T follicular helper cell (primary cell): ENCODE measurements at places on chromosomes 1 and 21.

GRCh38 chr1:200373811-200374231 is 36.0 kb downstream of the ZNF281 start:
- DNase-seq: no peak

DNA sequence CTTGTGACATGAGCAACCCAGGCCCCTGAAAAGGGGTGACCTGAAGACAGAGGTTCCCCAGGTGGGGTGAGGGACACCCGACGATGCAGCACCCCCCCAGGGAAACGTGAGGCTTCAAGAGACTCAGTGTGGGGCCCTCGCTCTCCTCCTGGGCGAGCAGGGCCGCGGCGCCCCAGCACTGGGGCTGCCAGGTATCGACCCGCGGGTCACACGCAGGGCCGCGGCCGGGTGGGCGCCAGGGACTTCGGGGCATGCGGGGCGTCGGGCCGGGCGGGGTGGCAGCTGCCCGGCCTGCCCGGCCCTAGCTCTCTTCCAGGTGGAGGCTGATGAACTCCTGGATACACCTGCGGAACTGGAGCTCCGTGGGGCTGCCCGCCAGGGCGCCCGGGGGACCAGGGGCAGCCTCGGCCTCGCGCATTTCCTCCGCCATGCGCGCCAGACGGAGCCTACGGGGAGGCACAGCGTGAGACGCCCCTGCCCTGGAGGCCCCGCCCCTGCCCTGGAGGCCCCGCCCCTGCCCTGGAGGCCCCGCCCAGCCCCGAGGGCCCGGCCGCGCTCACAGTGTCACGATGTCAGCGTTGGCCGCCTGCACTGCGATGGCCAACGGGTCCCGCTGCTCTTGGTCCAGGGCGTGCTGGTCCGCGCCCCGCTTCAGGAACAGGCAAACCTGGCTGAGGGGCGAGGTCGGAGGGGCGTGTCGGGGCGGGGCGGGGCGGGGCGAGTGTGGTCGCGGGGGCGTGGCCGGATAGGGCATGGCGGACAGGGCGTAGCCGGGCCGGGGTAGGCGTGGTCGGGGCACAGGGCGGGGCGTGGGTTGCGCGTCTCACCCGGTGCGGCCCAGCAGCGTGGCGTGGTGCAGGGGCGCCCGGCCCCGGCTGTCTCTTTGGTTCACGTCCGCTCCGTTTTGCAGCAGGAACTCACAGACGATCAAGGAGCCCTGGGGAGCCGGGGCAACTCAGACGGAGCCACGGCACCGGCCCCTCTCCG is 13.3 kb downstream of the SCNN1D start:
- no peak for DNase-seq

DNA sequence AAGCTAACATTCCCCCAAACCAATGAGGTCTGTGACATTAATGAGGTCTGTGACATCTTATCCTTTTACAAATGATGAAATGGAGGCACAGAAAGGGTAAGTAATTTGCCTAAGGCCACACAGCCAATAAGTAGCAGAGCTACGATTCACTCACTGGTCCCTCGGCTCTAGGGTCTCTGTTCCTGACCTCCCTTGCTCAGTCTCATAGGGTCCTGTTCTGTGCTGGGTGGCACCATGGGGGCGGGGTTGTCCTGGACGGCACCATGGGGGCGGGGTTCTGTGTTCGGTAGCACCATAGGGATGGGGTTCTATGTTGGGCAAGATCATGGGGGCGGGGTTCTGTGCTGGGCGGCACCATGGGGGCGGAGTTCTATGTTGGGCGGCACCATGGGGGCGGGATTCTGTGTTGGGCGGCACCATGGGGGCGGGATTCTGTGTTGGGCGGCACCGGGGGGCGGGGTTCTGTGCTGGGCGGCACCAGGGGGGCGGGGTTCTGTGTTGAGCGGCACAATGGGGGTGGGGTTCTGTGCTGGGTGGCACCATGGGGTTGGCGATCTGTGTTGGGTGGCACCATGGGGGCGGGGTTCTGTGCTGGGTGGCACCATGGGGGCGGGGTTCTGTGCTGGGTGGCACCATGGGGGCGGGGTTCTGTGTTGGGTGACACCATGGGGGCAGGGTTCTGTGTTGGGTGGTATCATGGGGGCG is 55.6 kb downstream of the CLSTN1 start:
- DNase-seq: no peak

DNA sequence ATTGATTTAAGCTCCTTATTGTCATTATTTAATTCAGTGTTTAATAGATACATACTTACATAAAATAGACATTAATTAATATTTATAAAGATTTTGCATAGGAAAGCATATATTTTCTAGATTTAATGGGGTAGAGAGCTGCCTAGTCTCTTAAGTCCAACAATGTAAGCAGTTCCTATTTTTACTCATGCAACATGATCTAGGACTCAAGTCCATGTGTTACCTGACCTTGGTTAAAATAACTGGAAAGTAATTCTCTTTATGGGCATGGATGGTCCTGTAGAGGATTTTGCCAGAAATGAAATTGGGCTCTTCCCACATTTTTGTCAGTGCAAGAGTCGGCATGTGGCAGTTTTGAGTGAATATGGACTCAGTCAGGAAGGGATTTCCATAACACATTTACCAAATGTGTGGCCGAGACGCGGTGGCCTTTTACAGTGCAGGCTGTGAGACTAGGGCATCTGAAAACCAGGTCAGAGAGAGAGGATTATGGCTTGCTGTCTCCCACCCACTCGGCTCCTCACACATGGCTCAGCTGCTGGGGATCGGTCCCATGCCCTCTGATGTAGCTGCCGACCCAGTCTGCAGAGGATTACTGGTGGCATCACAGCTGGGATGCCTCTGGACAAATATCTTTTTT is 6.2 kb upstream of the KIF1B start:
- DNase-seq: no peak

- no peak for DNase-seq
Measured at GRCh38 chr1:16095447-16095846, 22.0 kb upstream of the FAM131C start.

- no peak for DNase-seq
Measured at GRCh38 chr1:193417945-193418744, 231.7 kb upstream of the B3GALT2 start.

DNA sequence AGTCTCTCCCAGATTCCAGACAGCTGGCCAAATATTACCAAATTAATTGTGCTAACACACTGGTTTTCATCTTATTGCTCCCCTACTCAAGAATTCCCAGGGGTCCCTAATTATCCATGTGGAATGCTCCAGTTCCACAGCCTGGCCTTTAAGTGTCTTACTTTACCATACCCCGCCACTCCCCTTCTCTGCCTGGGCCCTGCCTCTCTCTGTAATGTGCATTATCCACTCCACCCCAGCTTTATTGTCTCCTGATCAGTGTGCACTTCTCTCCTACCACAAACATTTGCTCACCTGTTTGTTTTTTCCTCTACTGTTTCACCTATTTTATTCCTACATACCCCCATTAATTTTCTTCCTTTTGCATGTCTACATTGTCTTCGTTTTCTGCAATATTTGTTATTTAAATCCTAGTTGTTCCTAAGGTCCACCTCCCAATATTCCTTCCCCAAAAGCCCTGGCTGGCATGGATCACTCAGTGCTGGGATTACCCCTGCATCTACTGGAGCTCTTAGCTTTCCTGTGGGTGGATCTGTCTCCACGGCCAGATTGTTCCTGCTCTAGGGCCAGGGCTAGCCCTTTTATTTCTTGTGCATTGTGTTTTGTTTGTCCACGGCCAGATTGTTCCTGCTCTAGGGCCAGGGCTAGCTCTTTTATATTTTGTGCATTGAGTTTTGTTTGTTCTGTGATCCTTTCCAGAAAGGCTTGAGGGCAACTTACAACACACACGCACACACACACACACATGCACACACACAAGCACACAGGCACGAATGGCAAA is 33.4 kb upstream of the ATP1B1 start:
- DNase-seq: no peak

DNA sequence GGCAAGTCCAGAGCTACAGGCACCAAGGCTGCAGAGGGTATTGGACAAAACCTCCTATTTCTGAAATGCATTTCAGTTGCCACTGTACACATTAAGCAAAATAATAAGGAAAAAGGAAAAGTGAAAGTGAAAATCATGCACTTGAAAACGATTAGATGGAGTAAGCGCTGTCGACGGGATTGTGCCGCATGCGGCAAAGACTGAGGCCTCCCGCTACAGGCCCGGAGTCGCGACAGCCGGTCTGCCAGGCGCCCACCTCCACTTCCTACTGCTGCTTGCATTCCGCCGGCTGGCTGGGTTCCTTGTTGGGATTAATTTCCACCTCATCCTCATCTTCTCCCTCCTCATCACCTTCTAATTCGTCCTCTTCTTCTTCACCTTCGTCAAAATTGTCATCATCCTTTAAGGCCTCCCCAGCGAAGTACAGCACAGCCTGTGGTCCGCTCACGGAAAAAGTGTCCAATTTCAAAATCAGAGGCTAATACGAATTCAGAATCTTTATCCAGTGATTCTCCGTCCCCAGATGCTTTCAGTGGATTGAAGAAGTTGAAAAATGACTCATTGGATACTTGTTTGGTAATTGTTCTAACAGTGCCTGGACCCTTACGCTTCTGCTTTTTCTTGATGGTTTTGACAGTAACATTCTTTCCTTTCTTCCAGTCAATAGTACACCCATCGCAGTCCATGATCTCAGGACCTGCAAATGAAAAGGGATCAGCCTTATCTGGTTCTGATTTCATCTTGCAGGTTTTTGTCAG is 38.0 kb downstream of the CD58 start:
- no peak for DNase-seq

DNA sequence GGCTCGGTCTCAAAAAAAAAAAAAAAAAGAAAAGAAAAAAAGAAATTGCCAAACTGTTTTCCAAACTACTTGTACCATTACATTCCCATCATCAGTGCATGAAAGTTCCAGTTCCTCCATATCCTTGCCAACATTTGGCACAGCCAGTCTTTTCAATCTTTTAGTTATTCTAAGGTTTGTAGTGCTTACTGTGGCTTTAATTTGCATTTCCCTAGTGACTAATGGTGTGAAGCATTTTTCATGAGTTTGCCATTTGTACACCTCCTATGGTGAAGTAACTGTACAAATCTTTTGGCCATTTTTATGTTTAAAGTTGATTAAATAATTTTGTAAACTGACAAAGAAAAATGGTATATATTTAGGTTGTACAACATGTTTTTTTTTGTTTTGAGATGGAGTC is 70.7 kb downstream of the DEGS1 start:
- DNase-seq: no peak

DNA sequence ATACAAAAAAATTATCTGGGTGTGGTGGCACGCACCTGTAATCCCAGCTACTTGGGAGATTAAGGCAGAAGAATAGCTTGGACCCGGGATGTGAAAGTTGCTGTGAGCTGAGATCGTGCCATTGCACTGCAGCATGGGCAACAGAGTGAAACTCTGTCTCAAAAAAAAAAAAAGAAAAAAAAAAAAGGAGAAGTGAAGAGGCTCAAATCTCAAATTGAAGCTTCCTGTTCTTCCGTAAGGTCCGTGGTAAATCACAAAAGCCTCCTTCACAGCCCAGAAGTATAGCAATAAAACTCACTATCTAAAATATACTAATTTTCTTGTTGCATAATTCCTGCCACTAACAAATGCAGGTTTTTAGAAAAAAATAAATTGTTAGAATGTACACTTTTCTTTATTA is 498.2 kb upstream of the BRINP3 start:
- DNase-seq: no peak

- DNase-seq: no peak
Measured at GRCh38 chr1:61642475-61643232, 82.3 kb downstream of the TM2D1 start.

DNA sequence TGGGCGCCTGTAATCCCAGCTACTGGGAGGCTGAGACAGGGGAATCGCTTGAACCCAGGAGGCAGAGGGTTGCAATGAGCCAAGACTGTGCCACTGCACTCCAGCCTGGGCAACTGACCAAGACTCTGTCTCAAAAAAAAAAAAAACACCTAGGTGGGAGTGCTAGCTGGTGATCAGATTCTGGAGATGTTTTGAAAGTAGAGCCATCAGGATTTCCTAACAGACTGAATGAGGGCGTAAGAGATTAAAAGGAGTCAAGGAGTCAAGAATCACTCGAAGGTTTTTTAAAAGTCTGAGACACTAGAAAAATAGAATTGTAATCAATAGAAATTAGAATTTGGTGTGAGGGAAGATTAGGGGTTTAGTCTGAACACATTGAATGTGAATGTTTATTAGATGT is 73.8 kb downstream of the HSF2BP start:
- no peak for DNase-seq

- DNase-seq: no peak
Measured at GRCh38 chr1:5926686-5927435, 65.4 kb downstream of the NPHP4 start.

GRCh38 chr1:198772626-198773025 is 133.8 kb downstream of the PTPRC start:
- no peak for DNase-seq

- DNase-seq: no peak
Measured at GRCh38 chr1:181141431-181141910, 53.0 kb downstream of the IER5 start.

GRCh38 chr1:151989211-151989862 is 4.3 kb downstream of the S100A10 start:
- no peak for DNase-seq

DNA sequence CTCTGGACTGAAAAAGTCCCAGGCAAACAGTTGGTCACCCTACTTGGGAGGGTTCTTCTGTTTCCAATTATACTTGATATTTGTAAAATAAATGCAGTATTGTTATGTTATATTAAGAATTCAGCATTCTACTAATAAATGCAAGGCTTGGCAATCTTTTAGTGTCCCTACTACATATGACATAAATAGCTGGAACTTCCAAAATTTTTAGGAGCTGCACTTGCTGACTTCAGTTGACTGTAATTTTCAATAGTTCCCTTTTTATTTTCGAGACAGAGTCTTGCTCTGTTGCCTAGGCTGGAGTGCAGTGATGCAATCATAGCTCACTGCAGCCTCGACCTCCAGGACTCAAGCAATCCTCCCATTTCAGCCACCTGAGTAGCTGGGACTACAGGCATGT is 20.0 kb downstream of the FOXD3 start:
- no peak for DNase-seq

- DNase-seq: no peak
Measured at GRCh38 chr1:32144033-32144432, 35.4 kb upstream of the TXLNA start.

DNA sequence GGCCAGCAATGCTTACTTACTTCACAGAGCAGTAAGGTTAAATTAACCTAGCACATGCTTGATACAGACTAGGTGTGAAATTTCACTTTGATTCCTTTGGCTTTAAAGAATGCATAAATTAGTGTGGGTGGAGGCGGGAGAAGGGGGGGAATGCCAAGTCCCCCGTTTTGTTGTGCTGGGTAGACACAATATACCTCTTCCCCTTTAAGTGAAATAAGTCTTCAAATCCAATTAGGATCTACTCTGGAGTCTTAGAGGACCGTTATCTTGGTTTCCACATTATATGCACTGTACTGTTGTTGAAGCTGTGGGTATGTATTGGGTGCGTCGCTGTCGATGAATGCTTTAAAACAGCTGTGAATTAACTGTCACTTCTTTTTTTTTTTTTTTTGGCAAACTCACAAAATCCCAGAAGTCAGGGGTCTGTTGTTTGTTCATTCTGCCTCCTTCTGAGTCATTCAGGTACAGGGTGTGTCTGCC is 1.6 kb upstream of the S1PR1 start:
- no peak for DNase-seq
